ENCODE measurements at places on chromosomes 7 and 10.
A peak's percentile ranks its signal among the peaks of the same experiment; 100 is the strongest.

DNA sequence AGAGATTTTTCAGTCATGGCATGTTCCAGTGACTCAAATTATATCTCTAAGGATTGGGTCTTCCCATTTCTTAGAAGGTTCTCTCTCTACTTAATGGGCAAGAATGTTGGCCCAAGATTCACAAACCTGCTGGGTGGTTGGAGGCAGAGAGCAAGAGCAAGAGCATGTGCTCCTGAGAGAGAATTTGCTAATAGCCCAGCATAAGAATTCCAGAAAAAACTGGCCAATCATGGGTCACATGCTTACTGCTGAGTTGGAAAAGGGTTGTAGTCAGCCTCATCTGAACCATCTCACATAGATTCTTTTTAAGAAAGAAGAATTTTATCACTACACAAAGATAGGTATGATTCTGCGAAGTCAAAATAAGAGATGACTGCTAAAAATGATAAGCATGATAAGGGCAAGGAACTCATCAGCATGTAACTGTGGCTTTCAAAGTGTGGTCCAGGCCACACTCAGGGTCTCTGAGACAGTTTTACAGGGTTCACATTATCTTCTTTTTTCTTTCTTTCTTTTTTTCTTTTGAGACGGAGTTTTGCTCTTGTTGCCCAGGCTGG lies 8.2 kb upstream of the VCL start:
- DNase-seq, result no peak

GRCh38 chr7:90624225-90624911 lies 28.2 kb downstream of the CDK14 start:
- no peak for DNase-seq

- no peak for DNase-seq
Observed at GRCh38 chr10:112774798-112775197, 175.2 kb upstream of the TCF7L2 start.

DNA sequence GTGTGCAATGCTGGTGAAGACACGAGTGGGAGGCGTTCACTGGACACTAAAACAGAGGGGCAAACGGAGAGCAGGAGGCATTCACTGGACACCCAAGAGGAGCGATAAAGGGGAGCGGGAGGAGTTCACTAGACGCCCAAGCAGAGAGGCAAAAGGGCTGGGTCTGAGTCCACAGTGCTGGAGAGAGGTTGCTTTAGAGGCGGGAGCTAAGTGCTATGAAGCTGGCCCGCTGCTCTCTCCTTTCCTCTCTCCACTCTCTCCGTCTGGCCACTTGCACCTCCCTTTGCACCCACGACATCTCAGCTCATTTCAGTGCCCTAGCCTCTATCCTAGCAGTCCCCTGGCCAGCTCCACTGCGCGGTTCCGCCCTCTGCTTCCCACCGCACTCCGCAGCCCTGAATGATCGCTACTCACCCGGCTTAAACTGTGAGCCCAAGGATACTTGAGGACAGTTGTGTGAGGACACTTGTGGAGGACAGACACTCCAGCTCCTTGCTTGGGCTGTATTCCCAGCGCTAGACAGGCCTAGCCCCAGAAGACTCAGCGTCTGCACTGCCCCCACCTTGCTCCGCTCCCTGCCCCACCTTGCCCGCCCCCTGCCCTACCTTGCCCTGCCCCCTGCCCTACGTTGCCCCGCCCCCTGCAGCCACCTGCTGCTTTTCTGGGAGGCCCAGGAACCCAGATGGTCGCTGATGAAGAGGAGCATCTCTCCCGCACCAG lies 78.8 kb upstream of the CPXM2 start:
- DNase-seq, result no peak

DNA sequence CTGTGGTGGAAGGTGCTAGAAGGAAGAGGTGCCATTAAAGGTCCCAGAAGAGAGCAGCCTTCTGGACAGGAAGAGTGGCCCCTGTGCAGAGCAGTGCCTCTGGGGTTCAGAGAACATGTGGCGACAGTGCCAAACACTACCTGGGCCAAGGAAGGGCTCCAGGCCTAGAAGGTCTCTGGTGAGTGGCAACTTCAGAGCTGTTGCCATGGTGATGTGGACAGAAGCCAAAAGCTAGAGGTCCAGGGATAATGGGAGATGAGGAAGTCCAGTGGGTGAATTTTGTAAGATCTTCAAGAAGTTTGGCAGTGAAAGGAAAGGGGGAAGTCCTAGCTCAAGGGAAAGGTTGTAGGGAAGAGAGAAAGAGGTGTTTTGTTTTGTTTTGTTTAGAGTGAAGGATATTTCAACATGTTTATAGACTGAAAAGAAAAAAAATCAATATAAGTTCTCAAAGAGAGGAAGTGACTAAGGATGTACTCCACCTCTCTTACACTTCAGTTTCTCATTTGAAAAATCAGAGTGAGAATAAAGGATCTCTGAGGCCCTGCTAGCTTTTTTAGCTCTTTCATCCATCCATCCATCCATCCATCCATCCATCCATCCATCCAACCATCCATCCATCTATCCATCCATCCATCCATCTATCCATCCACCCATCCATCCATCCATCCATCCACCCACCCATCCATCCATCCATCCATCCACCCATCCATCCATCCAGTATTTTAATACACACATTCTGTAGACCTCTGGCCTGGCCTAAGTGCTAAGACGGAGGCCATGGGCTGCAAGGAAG lies 77.1 kb upstream of the DUSP5 start:
- DNase-seq, result no peak

- DNase-seq, result no peak
Observed at GRCh38 chr7:988426-988911, 5.5 kb downstream of the CYP2W1 start.

- peak; percentile 48 for DNase-seq
Observed at GRCh38 chr10:88138319-88138848, 275.0 kb downstream of the PTEN start.

- DNase-seq, result peak; percentile 96
Observed at GRCh38 chr10:133258818-133259601, 17.7 kb downstream of the ADAM8 start.

GRCh38 chr7:34168013-34168412 lies 262.7 kb downstream of the BMPER start:
- no peak for DNase-seq

GRCh38 chr10:61398366-61399129 lies 54.6 kb downstream of the TMEM26 start:
- no peak for DNase-seq

DNA sequence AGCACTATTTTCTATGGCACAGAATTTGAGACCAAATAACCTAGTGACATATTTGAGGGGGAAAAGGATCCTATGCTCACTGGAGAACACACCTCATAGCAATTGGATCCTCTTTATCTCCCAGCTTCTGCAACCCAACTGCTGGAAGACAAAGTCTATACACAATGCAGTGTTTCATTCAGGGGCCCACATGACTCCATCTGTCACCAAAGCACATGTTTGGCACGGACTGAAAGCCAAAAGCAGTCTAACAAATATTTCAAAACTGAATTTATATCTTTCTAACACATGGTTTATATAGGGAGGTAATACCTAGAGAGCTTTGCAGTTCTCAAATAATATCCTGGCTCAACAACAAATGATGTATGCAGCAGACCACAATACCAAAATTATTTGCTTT lies 39.2 kb downstream of the ADAM12 start:
- DNase-seq, result no peak

GRCh38 chr7:141342621-141343408 lies 208.4 kb upstream of the AGK start:
- no peak for DNase-seq

DNA sequence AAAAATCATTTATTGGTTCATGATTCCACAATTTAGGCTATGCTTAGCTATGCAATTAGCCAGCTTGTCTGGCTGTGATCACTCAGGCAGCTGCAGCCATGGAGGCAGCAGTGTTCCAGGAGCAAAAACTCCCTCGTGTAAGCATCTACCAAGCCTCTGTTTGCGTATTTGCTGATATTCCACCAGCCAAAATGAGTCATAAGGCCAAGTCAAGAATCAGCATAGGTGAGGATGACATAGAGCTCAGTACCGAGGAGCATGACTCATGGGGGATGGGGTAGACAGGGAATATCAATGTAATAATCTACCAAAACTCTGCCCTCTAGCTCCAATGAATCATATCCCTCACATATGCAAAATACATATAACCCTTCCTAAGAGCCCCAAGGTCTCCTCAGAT lies 63.3 kb downstream of the IMMP2L start:
- peak; percentile 4 for DNase-seq

DNA sequence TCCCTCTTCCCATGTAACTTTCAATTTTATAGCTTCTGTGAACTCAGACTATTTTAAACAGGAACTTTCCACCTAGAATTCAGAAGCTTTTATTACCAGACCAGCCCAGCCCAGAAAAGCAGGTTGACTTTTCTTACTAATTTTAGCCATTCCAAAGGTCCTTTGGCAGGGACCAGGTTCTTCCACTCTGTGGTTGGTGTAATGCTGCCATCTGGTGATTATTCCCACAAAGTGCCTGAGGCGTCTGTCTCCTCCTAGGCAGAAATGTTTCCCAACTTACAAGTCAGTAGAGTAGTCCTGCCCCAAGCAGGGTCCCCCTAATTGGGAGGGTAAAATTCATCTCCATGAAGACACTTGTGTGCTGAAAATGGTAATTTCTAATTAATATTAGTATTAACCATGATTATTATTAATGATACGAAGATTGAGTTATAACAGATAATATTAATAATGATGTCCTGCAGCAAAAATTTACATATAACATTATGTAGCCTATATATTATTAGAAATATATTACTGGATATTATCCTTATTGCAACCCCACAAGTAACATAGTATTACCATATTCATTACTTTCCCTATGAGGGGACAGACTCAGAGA lies 53.0 kb upstream of the PPP1R17 start:
- no peak for DNase-seq

GRCh38 chr10:106716381-106716780 lies 448.1 kb downstream of the SORCS1 start:
- no peak for DNase-seq

DNA sequence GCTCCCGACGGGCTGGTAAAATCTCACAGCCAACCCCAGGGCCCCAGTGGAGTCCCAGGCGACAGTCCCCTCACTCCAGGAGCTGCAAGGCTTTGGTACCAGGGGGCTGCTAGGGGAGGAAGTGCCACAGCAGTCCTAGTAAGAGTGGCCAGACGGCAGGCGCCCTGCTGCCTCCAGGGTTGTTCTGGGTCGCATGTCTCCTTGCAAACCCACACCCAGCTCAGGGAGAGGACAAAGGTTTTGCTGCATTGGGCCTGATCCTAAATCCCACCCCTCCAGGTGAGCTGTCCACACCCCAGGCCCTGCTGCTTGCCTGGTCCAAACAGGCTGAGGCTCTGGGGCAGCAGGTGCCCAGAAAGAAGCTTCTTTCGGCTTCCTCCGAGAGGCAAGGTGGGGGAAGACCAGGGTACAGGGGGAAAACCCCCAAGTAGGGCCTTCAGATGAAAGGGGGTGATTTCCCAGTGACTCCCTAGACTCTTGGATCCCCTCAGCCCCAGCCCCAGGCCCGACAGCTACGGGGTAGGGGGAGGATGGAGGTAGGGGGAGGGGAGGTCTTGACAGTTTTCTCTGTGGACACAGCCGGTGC lies 4.2 kb upstream of the KCP start:
- DNase-seq, result no peak

GRCh38 chr7:6346581-6346980 lies 74.2 kb upstream of the CYTH3 start:
- no peak for DNase-seq

GRCh38 chr7:44324204-44324480 lies 1.3 kb downstream of the CAMK2B start:
- DNase-seq, result no peak

GRCh38 chr7:137169282-137169698 lies 174.2 kb downstream of the PTN start:
- DNase-seq, result no peak

DNA sequence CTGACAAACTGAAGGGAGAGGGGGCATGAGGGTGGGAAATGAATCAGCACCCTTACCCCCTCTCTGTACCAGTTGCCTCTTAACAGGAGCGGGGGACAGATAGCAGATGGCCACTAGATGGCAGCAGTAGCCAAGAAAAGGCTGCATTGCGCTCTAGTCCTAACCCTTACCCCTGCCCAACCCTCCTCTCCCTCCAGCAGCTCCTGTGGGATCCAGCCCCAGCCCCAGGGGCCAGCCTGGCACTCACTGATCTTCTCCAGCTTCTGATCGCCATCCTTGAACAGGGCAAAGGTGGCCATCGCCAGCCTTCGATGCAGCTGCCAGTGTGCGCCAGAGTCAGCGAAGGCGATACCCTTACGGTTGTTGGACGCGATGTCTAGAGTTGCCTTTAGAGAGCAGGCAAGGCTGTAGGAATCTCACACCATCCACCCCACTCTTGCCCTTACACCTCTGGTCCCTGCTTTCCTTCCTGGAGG lies 2.2 kb downstream of the CYP17A1 start:
- peak; percentile 80 for DNase-seq

DNA sequence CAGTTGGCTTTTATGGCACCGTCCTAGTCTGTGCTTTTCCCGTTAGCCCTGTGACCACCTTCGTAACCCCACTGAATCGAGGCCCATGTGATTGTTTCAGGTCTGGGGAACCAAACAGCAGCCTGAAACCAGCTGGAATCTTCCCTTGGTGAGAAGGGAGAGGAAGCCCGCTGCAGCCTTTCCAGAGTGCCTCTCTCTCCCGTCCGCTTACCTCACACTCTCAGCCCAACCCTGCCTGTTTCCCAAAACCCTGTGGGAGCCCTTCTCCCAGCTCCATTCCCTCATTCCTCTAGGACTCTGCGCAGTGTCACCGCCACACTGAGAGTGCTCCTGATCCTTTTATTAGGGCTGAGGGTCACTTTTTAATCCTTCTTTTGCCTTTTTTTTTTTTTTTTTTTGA lies 139.6 kb downstream of the WDR37 start:
- DNase-seq, result no peak

DNA sequence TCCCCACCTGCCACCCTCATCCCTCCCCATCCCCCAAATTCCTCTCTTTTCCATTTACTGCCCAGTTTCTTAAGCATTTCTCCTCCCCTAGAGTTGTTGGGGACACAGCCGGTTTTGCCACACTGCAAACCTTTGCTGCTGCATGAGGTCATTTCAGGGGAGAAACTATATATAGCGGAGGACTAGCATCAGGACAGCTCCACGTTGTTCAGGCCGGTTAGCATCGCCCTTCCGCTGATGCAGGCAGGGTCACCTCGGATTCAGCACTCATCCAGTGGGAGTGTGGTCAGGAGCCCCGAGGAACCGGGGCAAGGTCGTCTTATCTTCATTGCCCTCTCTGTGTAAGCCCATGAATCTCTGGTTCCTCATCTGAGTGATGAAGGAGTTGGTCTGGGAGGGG lies 15.6 kb downstream of the UBTD1 start:
- no peak for DNase-seq

GRCh38 chr7:50304911-50305582 lies 531 bp downstream of the IKZF1 start:
- DNase-seq, result peak; percentile 78

- DNase-seq, result peak; percentile 30
Observed at GRCh38 chr10:69801094-69801433, 642 bp upstream of the COL13A1 start.

GRCh38 chr10:95464280-95464679 lies 96.9 kb downstream of the SORBS1 start:
- no peak for DNase-seq

Measured in activated CD4-positive, alpha-beta T cell treated with anti-CD3 and anti-CD28 coated beads, Interleukin-2, Interleukin-4, amounts not matched to agents 100 ng/mL and 50 ng/mL, durations not matched to agents 16 hours and 8 hours (primary cell).